T-helper 17 cell (primary cell): ENCODE measurements at places on chromosomes 4 and X. TPM values are rescaled to one million over a fixed set of nuclear protein-coding genes. Genes with fewer than 3 reads are reported as not detected.

GRCh38 chrX:46294234-46294633 is 251.0 kb downstream of the ZNF674 start:
- no peak overlapping the region for H3K4me3 ChIP-seq
- DNase-seq = no peak
- no peak overlapping the region for H3K27ac ChIP-seq
- no peaks in the 10 kb centered on the region for H3K4me1 ChIP-seq
- H3K36me3 ChIP-seq = no peaks in the 10 kb centered on the region

DNA sequence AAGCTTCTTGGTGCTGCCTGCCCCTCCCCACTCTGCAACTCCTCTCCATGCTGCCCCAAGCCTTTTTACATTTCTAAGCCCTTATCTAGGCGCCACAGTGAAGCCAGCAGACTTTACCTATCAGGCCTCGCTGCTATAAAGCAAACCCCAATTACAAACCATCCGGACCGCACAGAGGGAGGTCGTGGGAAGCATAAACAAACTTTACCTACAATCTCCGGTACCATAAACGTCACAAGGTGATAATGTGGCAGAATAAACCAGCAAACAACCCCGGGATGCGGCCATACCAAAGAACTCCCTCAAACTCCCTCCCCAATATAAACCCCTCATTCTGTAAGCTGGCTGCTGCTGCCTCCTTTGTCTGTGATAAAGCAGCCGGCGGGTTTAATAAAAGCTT is 54.0 kb upstream of the ZCCHC13 start:
- no peak for DNase-seq
- no peak overlapping the region for H3K27ac ChIP-seq
- H3K4me1 ChIP-seq = no peaks in the 10 kb centered on the region
- no peaks in the 10 kb centered on the region for H3K27me3 ChIP-seq
- no peak overlapping the region for H3K4me3 ChIP-seq
- H3K36me3 ChIP-seq = no peaks in the 10 kb centered on the region

GRCh38 chrX:17976955-17977354 is 115.9 kb upstream of the RAI2 start:
- no peaks in the 10 kb centered on the region for H3K4me1 ChIP-seq
- no peak overlapping the region for H3K27ac ChIP-seq
- H3K27me3 ChIP-seq = peaks cover 7% of the 10 kb centered on the region
- DNase-seq = no peak
- no peaks in the 10 kb centered on the region for H3K36me3 ChIP-seq

DNA sequence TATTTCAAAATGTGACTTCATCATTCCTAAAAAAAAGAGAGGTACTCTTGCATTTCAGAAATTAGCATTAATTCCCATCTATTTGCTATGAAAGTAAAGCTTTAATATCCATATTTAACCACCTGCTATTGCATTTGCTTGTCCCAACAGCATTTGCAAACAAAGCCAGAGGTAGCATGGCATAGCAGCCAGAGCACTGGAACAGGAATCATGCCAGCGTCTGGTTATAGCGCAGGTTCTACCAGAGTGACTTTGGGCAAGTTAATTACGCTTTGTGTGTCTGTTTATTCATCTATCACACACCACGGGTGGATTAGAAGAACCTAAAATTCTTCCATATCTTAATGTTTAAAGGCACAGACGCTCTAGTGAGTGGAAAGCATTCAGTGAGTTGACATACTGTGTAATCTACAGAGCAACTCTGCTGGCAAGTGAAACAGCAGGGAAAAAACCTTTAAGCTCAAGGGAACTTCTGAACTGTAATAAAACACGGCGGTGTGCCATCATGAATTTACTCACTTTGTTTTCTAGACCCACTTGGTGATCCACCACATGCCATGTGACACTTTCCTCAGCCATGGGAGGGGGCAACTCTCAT is 76.6 kb upstream of the QRFPR start:
- no peak for DNase-seq
- H3K27me3 ChIP-seq = peaks cover 62% of the 10 kb centered on the region
- peaks cover 7% of the 10 kb centered on the region for H3K36me3 ChIP-seq
- no peak overlapping the region for H3K4me3 ChIP-seq
- H3K27ac ChIP-seq = no peak overlapping the region

- H3K36me3 ChIP-seq = no peaks in the 10 kb centered on the region
- H3K4me1 ChIP-seq = no peaks in the 10 kb centered on the region
- no peak overlapping the region for H3K4me3 ChIP-seq
- H3K27ac ChIP-seq = no peak overlapping the region
- no peak for DNase-seq
- no peaks in the 10 kb centered on the region for H3K27me3 ChIP-seq
Measured at GRCh38 chrX:115898382-115899001, 272.1 kb upstream of the AGTR2 start.

DNA sequence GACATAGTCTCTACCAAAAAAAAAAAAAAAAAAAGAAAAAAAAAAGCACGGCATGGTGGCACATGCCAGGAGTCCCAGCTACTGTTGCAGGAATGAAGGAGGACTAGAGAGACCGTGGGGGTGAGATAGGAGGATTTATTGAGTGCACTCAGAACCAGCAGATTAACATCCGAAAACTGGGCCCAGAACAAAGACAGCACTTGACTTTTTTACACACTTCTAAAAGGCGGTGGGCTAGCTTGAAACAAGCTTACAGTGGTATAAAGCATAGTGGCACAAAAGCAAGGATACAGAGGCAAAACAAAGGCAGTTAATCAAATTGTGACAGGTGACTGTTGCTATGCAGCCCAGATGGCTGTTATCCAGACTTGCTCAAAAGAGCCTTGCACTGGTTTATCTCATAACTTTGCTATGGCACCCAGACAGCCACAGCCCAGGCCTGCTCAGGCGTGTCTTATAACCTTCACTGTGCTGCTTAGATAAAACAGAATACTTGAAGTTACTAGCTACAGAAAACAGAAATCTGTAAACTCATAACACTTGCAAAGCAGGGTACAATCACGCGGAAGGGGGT is 9.9 kb upstream of the PI4K2B start:
- H3K4me3 ChIP-seq = no peak overlapping the region
- no peaks in the 10 kb centered on the region for H3K4me1 ChIP-seq
- DNase-seq = no peak
- no peak overlapping the region for H3K27ac ChIP-seq

The PSAPL1 gene
- total RNA-seq = not detected

The NSG1 gene
- total RNA-seq = 50.9 TPM

DNA sequence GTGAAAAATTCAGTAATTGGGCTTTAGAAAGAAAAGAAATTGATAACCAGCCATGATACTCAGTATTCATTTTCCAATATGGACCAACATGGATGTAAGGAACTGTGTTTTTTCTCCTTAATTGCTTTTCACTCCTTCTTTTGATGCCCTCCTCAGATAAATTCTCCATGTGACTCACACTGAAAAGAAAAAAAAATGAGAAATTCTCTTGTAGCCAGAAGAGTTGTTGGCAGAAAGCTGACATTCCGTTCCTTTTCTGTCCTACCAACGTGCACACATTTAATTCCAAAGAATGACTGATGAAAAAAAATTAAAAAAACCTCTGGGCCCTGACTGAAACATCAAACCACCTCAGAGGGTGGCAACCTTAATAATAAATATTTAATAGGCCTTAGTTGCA is 153.1 kb downstream of the AMELX start:
- H3K36me3 ChIP-seq = no peaks in the 10 kb centered on the region
- no peaks in the 10 kb centered on the region for H3K27me3 ChIP-seq
- H3K4me1 ChIP-seq = no peaks in the 10 kb centered on the region
- no peak overlapping the region for H3K4me3 ChIP-seq
- DNase-seq = no peak
- no peak overlapping the region for H3K27ac ChIP-seq

GRCh38 chr4:80705311-80705710 is 325.2 kb upstream of the BMP3 start:
- H3K36me3 ChIP-seq = no peaks in the 10 kb centered on the region
- no peak for DNase-seq
- H3K27ac ChIP-seq = no peak overlapping the region

The SH3BP2 gene
- 36.0 TPM for total RNA-seq

DNA sequence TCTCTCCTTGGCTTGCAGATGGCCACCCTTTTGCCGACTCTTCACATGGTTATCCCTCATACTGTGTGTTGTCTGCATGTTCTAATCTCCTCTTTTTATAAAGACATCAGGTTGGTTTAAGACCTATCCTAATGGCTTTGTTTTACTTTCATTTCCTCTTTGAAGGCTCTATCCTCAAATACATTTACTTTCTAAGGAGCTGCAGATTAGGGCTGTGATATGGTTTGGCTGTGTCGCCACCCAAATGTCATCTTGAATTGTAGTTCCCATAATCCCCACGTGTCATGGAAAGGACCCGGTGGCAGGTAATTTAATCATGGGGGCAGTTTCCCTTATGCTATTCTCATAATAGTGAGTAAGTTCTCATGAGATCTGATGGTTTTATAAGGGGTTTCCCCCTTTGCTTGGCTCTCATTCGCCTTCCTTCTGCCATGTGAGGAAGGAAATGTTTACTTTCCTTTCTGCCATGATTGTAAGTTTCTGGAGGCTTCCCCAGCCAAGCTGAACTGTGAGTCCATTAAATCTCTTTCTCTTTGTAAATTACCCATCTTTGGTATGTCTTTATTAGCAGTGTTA is 204.5 kb downstream of the RELL1 start:
- H3K4me1 ChIP-seq = no peaks in the 10 kb centered on the region
- H3K27me3 ChIP-seq = peaks cover 31% of the 10 kb centered on the region
- H3K36me3 ChIP-seq = peaks cover 2% of the 10 kb centered on the region

DNA sequence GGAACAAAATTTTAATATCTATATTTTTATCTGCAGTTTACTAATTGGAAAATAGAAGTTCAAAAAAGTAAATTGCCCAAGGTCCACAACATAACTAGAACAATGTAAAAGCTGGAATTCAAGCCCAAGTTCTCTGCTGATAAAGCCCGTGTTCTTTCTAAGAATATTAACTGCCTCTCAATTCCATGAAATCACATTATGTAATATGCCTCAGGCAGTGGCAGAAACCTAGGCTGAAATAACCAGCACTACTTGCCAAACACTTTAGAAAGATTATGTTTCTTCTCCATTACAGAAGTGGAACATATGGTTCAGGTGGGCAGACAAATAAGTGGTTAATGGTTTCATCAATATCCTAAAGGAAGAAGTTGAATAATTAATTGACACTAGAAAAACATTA is 56.7 kb upstream of the ADGRL3 start:
- no peak overlapping the region for H3K27ac ChIP-seq
- H3K4me1 ChIP-seq = no peaks in the 10 kb centered on the region
- H3K27me3 ChIP-seq = no peaks in the 10 kb centered on the region
- no peak for DNase-seq
- H3K4me3 ChIP-seq = no peak overlapping the region

- no peaks in the 10 kb centered on the region for H3K36me3 ChIP-seq
- H3K4me1 ChIP-seq = no peaks in the 10 kb centered on the region
- H3K27me3 ChIP-seq = no peaks in the 10 kb centered on the region
- no peak overlapping the region for H3K4me3 ChIP-seq
- no peak overlapping the region for H3K27ac ChIP-seq
- no peak for DNase-seq
Measured at GRCh38 chrX:114800719-114801118, 216.7 kb downstream of the IL13RA2 start.

DNA sequence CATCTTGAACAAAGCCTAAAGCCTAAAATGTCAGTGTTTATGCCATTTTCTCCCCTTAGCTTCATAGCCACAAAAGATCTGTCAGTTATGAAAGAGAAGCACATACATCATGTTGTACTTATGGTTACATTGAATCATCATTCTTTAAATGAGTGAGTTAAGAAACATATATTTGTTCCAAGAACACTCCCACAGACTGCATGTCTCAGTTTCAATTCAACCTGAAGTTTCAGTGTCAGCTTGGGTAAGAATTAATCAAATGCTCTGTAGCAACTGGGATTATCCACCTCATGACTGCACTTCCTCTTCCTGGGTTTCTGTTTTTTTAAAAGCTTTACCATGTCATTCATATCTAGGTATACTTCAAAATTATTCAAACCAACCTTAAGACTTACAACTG is 3.9 kb upstream of the TMPRSS11B start:
- H3K4me3 ChIP-seq = no peak overlapping the region
- DNase-seq = no peak
- H3K36me3 ChIP-seq = no peaks in the 10 kb centered on the region
- no peak overlapping the region for H3K27ac ChIP-seq
- peaks cover 2% of the 10 kb centered on the region for H3K4me1 ChIP-seq

DNA sequence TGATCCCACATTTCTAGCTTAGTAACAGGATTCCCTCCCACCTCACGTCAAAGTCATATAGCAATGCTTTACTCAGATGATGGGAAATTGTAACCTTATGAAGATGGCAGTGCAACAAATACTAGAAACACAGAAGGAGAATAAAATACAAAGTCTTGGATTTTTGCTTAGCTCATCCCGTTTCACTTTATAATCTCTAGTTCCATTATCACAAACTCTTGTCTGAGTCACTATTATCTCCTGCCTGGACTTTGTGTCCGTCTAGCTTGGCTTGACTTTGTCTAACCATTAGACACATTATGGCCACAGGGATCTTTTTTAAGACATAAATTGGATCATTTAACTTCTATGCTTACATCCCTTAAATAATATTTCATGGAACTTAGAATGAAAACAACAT is 127.1 kb upstream of the GABRG1 start:
- no peaks in the 10 kb centered on the region for H3K4me1 ChIP-seq
- no peaks in the 10 kb centered on the region for H3K36me3 ChIP-seq
- H3K27ac ChIP-seq = no peak overlapping the region
- H3K27me3 ChIP-seq = no peaks in the 10 kb centered on the region
- H3K4me3 ChIP-seq = no peak overlapping the region

- no peaks in the 10 kb centered on the region for H3K27me3 ChIP-seq
- H3K36me3 ChIP-seq = no peaks in the 10 kb centered on the region
- H3K4me3 ChIP-seq = no peak overlapping the region
- no peak overlapping the region for H3K27ac ChIP-seq
Measured at GRCh38 chrX:106950381-106950780, 30.2 kb downstream of the CLDN2 start.

DNA sequence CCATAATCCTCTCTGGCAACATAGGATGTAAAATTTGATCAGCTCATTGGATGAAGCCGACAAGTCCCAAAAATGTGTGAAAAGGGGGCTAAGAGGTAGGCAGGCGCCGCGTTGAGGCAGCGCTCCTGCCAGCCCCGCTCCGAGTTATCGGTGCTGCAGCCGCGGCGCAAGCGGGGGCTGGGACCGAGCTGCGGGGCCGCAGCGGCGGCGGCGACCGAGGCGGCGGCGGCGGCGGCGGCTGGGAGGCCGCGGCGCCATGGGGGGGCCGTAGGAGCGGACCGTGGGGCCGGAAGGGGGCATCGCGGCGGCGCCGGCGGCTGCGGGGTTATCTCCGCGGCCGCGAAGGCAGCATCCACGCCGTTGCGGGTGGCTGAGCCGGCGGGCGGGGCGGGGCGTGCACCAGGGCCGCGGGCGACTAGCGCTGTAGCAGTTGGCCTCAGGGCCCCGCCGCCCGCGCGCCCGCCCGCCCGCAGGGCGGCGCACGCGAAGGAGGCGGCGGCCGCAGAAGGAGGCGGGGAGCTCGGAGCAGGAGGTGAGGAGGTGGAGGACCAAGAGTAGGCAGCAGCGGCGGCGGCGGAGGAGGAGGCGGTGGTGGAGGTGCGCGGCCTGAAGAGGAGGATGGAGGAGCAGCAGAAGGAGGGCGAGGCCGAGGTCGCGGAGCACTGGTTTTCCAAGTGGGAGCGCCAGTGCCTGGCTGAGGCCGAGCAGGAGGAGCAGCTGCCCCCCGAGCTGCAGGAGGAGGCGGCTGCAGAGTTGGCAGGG is 126.0 kb upstream of the CXorf66 start:
- peak; percentile 7 for DNase-seq
- H3K36me3 ChIP-seq = no peaks in the 10 kb centered on the region
- H3K4me1 ChIP-seq = peaks cover 6% of the 10 kb centered on the region
